ENCODE measurements at places on chromosomes 5 and 9. TPM values are rescaled to one million over a fixed set of nuclear protein-coding genes. Genes with fewer than 3 reads are reported as not detected.

Gene NXNL2
- total RNA-seq: 2.0 TPM

Gene IFNA2
- not detected for total RNA-seq

Gene CCL19
- total RNA-seq: not detected

Gene PCDHGA5
- 2.8 TPM for total RNA-seq

Gene CNOT6
- 8.1 TPM for total RNA-seq

Gene GRM6
- not detected for total RNA-seq

Gene C5orf52
- total RNA-seq: not detected

Gene LCN15
- not detected for total RNA-seq

Gene DMRTA1
- total RNA-seq: 1.2 TPM

Gene OR1L6
- total RNA-seq: not detected

Gene ECSCR
- total RNA-seq: 0.33 TPM

Gene PLAC8L1
- not detected for total RNA-seq

Gene LRSAM1
- total RNA-seq: 21.2 TPM

Gene GALNT10
- 45.0 TPM for total RNA-seq

Gene CCL21
- not detected for total RNA-seq
